GM03348 (cell line): ENCODE measurements at places on chromosomes 2 and 18.
A peak's percentile ranks its signal among the peaks of the same experiment; 100 is the strongest.

DNA sequence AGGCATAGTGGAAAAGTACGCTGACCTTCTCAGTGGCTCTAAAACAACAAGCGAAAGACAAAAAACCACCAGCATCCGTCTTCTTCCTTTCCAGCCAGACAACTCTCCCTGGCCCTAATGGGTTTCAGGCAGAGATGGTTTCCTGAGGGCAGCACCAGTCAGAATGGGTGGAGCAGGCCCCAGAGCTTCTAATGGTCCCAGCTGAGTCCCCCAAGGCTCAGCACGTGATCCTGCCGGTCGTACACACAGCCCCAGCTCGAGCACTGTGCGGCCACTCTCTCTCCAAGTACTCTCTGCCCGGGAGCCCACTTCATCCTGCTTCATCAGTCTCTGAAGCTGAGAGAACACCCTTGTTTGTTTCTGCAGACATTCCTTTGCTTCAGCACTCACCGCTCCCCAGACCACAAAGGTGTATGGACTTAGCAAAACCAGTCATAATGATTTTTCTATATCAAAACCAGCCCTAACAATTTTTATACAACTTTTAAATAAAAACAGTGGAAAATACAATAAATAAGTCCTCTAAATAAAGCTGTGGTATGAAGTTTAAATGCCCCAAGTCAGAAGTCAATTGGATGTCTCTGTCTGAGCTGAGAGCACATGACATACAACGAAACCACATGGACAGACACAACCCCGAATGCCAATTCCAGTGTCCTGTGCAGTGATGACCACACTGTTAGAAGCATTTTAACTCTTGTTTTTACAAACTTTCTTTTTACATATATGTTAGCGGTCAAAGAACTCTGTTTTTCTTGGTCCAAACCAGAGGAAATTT, 63.9 kb downstream of the PARD6G start:
- DNase-seq = no peak

- no peak for DNase-seq
These were observed 17.7 kb downstream of the SERPINB12 start for GRCh38 chr18:63559567-63560491.

DNA sequence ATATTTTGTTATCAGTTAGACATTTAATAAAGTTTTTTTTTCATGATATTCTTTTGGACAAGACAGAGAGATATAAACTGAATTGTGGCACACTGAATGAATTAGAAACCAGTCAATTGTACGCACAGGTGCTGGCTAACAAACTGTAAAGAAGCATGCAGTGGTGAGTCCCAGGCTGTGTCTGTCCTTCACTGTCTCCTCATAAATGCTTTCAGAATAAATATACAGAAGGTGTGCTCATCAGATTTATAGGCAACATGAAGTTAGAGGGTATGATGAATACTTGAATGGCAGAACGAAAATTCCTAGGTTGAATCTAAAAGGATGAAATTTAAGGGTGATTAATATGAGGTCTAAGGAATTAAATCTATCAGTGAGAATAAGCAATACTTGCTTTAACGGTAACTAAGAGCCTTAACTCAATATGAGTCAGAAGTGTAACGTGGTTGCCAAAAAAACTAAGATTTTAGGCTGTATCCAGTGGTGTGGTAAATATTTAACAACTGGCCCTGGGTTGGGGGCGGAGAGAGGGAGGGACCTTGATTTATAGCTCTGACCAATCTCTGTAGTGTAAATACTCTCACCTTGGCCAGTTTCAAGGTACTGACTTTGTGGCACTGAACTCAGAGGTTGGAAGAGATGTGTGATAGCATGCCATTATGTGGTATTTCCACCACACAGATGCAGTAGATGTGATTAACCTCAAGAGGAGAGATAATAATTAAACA, 41.9 kb upstream of the AAK1 start:
- DNase-seq = no peak

- DNase-seq = peak; percentile 32
These were observed 164.1 kb upstream of the GATA6 start for GRCh38 chr18:22005191-22005841.

GRCh38 chr2:3450385-3451010, 68.8 kb downstream of the ADI1 start:
- no peak for DNase-seq

- peak; percentile 22 for DNase-seq
These were observed 57.9 kb downstream of the SLC66A3 start for GRCh38 chr2:11213090-11213638.

DNA sequence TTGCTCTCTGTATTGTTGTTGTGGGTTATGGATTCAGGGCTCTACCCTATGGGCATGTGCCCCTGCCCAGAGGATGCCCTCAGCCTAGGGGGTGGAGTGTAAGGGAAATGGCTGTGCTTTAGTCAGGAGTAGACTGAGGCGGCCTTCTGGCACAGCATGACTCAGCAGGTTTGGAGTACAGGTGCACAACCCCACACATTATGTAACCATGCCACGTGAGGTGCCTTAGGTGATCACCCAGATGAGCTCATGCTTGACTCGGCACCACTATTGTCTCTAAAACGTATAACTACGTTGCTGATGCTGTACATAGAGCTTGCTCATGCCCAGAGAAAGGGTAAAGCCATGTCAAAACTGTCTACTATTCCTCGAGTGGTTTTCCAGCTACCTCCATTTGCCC, 48.3 kb upstream of the ZC3H15 start:
- DNase-seq = no peak

DNA sequence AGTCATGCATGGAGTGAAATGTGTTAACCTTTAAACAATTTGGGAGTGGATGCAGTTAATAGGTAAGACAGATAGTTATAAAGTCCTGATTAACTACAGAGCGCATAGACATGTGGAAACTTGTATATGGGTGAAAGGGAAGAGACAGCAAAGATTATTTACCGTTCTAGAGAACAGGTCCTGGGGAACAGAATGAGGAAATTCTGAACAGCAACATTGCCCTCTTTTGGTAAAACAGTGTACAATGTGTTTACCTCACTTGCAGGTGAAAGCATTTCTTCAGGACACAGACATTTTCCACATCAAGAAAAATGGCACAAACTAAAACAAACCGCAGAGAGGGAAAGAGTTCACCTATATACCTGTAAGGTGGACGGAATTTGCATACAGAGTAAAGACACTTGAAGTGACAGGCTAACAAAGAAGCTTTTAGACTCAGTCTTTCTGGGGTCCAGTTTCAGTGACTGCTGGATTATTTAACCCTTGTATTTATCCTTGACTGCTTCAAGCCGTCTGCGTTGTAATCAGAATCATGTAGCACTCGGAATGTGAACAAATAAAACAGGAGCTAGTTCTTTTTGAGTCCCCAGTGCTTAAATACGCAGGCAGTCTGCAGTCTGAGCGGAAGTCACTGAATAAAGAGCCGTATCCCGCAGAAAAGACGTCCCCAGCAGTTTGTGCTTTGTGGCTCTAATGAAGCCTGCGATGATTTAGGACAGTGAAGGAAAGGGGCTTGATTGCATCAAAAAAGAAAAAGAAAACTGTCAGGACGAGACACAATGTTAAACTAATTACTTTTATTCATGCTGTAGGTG, 364.8 kb upstream of the GALNT5 start:
- DNase-seq = peak; percentile 4

DNA sequence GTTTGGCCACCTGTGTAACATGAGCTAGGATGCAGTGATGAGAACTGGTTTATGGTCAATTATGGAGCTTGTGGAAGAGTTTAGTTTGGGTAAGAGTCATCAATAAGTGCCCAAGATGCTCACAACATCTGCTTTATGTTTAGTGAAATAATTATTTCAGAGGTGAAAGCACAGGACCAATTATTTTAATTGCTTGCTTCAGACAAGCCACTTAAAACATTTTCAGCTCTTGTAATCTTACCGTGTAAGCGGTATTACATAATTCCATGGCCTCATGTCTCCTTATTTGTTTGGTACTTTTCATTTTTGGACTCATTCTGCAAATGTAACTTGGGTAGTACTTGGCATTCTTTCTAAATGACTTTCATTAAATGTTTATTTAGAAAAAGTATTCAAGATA, 5.4 kb downstream of the B3GNT2 start:
- no peak for DNase-seq

DNA sequence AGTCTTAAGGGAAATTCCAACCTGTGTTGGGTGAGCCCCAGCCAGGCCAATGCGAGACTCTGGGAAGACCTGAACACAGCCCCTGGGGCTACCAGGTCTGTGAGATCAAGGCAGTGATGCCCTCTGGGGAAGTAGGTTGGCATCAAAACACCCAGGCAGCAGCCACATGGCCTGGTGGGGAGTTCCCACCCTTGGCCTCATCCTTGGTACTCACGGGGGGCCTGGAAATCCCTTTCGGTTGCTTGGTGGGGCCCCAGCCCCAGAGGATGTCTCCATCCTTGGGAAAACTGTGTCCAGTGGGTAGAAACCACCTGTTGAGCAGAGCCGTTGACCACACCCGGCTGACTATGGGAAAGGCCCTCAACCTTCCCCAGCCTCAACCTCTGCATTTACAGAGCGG, 56.0 kb upstream of the PXDN start:
- no peak for DNase-seq

GRCh38 chr2:81583311-81584108, 1279.0 kb upstream of the LRRTM1 start:
- DNase-seq = no peak

GRCh38 chr18:581096-581495, 916 bp downstream of the CETN1 start:
- no peak for DNase-seq

GRCh38 chr2:75516378-75517360, 44.1 kb downstream of the EVA1A start:
- no peak for DNase-seq

GRCh38 chr2:45851576-45852304, 200.3 kb downstream of the PRKCE start:
- peak; percentile 78 for DNase-seq

- peak; percentile 70 for DNase-seq
These were observed 1.5 kb upstream of the GPR148 start for GRCh38 chr2:130727286-130727924.

DNA sequence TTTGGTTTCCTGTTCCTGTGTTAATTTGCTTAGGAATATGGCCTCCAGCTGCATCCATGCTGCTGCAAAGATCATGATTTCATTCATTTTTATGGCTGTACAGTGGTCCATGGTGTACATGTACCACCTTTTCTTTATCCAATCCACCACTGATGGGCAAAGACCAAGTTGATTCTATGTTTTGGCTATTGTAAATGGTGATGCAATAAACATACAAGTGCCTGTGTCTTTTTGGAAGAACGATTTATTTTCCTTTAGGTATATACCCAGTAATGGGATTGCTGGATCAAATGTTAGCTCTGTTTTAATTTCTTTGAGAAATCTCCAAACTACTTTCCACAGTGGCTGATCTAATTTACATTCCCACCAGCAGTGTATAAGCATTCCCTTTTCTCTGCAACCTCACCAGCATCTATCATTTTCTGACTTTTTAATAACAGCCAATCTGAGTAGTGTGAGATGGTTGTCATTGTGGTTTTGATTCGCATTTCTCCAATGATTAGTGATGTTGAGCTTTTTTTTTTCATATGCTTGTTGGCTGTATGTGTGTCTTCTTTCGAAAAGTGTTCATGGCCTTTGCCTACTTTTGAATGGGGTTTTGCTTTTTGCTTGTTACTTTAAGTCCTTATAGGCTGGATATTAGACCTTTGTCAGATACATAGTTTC, 19.4 kb downstream of the EXOC6B start:
- no peak for DNase-seq

DNA sequence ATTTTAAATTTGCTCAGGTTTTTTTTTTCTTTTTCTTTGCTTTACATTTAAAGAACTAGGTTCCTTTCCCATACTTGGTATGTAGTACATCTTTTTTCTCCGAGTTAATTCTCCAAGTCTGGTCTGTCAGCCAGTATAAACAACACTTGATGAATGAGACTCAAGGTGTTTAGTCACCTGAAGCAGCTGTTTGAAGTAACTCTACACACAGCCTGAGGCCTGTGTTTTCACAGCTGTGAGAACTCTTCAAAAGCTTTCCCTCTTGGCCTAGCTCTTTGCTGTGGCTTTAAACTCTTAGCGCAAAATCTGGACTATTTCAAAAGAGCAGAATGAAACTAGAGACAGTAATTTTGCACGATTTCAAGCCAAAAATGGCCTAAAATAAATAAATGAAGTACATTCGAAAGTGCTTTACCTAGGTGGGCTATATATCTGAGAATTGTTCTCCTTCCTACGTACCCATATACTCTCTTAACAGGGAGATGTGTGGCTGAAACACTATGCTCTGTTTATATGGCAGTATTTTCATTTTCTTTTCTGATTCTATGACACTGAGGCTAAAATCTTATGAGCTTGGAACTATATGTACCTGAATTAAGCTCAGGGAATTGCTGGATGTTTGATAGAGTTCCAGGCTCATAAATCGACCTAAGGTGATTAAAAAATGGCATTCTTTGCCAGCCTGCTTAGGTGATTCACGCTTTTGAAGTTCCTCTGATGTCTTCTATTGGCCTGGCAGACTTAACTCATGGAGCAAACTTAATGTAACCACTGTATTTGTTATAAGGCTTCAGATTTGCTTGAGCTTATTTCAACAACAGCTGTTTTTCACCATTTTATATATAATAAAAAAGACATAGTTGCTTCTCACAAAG, 1044.1 kb upstream of the ZEB2 start:
- DNase-seq = no peak

DNA sequence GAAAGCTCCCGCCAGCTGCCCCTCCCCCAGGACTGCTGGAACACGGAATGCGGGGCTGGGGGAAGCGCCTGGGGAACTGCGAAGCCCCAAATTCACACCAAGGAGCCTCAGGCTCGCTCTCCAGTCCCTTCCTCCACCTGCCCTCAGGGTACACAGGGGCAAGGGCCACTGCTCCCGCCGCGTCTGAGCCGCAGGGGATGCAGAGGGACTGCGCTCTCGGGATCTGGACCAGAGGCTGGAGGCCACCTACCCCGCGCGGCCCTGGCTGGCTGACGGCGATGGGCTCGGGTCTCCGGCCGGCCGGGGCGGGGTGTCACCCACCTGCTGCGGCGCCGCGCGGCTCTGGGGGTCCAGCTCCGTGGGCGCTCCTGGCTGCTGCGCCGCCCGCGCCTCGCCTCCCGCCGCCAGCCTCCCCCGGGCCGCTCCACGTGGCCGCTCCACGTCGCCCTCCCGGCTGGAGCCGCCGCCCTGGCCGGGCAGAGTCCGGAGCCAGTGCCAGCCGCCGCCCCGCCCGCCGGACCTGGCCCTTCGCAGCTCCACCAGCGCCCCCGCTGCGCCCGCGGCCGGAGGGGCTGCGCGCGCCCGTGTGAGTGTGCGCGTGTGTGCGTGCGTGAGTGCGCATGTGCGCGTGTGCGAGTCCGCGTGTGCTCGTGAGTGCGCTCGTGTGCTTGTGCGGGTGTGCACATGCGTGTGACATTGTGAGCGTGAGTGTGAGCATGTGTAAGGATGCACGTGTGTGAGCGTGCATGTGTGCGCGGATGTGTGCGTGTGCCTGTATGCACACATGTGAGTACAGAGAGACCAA, at the start of gene CGREF1:
Gene CGREF1, minus strand, starts transcription at position 604 of the 805 bp plus-strand sequence. CDS start 14,762 bp downstream, outside the sequence.
- DNase-seq = peak; percentile 72

- no peak for DNase-seq
These were observed 497.2 kb downstream of the THSD7B start for GRCh38 chr2:137262594-137262993.

- no peak for DNase-seq
These were observed 90.4 kb upstream of the KYNU start for GRCh38 chr2:142786918-142787702.

- DNase-seq = no peak
These were observed 102.6 kb upstream of the LPIN2 start for GRCh38 chr18:3115447-3116030.

- DNase-seq = no peak
These were observed 22.0 kb downstream of the RBM43 start for GRCh38 chr2:151239624-151240023.

- DNase-seq = no peak
These were observed 8.0 kb upstream of the KDM3A start for GRCh38 chr2:86433137-86433536.
